ENCODE measurements at places on chromosomes 2 and 18. TPM values are rescaled to one million over a fixed set of nuclear protein-coding genes. Genes with fewer than 3 reads are reported as not detected.

The IMP4 gene
- polyA plus RNA-seq: 194 TPM

The C1GALT1C1L gene
- polyA plus RNA-seq: not detected

The RTTN gene
- 6.5 TPM for polyA plus RNA-seq

The RAB27B gene
- polyA plus RNA-seq: 0.05 TPM

DNA sequence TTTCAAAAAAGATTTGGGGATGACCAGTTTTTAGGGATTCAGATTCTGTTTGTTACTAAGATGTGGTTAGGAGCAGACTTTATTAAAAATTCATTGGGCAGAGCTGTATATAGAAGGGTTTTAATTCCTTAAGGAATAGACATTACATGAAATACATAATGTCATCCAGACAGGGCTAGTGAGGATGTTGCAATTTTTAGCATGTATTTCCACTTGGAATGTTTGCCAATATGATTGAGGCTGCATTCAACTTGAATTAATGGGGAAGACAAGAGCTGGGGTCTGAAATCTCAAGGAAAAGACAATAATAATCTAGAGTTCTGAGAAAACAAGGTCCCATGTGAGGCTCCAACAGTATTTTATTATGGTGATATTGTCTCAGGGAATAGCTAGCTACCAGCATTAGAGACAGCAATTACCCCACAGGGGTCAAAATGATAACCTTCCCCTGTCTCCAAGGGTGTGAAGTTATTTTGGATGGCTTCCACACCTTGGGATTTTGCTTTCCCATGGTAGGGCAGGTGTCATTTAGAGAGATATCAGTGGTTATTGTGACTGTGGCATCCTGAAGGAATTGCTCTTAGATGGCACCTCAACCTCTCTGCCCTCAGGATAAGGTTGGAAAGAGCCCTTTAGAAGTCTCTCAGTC, 60.2 kb downstream of the VSNL1 start:
- no peaks in the 10 kb centered on the region for H3K27me3 ChIP-seq
- no peak overlapping the region for H3K27ac ChIP-seq
- no peak for DNase-seq

DNA sequence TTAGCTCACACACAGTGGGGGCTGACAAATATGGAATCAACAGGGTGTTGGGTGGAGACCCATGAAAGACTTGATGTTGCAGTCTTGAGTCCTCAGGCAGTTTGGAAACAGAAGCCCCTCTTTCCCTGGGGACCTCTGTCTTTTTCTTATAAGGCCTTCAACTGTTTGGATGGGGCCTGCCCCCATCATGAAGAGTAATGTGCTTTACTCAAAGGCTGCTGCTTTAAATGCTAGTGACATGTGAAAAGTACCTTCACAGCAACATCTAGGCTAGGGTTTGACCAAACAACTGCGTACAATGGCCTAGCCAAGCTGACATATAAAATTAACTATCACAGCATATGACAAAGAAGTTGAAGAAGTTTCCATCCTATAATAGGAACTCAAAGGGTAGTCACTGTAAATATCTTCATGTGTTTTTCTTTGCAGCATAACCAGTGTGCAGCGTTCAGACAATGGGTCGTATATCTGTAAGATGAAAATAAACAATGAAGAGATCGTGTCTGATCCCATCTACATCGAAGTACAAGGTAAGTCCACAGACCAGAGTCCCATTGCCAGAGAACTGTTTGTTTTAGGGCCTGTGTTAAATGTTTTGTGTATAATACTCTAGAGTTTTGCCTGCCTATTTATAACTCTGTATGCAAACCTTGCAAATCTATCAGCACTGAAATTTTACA, 46.3 kb downstream of the MERTK start:
- no peak for DNase-seq
- H3K27ac ChIP-seq: no peak overlapping the region
- peaks cover 5% of the 10 kb centered on the region for H3K36me3 ChIP-seq
- no peaks in the 10 kb centered on the region for H3K27me3 ChIP-seq
- no peaks in the 10 kb centered on the region for H3K4me1 ChIP-seq

- no peaks in the 10 kb centered on the region for H3K36me3 ChIP-seq
- no peak for DNase-seq
- H3K27me3 ChIP-seq: no peaks in the 10 kb centered on the region
- H3K27ac ChIP-seq: no peak overlapping the region
- no peak overlapping the region for H3K4me3 ChIP-seq
Measured at GRCh38 chr2:108591163-108591562, 56.9 kb downstream of the LIMS1 start.

DNA sequence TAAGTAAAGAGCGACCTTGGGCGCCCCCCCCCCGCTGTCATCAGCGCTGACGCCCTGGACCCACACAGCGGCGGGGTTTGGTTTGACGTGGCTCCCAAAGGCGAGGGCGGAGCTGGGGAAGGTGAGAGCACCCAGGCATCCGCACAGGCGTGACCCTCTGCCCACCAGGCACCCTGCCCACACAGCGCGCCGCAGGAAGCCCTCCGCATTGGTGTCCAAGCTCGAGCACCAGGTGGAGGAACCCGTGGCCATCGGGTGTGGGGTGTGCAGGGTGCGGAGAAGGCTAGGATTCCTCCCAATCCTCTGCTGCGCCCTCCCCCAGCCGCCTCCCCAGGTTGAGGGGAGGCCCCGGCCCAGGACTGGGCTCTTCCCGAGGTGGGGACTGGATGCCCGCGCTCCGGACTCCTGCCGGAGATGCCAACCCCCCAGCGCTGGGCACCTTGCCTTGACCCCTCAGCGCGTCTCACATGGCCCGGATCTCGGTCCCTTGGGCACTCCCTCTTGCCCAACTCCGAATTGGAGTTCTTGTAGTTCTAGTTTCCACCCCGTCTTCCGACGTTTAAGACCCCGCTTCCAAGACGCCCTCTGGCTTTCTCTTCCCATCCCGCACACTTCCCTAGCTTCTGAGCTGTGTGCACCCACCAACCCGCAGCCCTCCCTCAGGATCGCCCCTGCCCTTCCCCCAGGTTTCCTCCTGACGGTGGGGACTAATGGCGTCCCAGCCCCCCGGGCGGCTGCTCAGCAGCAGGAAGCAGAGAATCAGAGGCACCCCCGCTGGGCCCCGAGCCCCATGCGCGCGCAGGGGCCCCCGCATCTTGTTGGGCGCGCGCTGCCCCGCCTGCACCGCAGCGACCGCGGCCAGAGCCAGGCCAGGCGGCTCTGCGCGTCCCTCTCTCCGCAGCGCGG, 25.9 kb upstream of the RESP18 start:
- no peak for DNase-seq
- H3K36me3 ChIP-seq: no peaks in the 10 kb centered on the region
- no peak overlapping the region for H3K27ac ChIP-seq
- H3K4me3 ChIP-seq: peak overlapping the region; percentile 76
- no peaks in the 10 kb centered on the region for H3K4me1 ChIP-seq

DNA sequence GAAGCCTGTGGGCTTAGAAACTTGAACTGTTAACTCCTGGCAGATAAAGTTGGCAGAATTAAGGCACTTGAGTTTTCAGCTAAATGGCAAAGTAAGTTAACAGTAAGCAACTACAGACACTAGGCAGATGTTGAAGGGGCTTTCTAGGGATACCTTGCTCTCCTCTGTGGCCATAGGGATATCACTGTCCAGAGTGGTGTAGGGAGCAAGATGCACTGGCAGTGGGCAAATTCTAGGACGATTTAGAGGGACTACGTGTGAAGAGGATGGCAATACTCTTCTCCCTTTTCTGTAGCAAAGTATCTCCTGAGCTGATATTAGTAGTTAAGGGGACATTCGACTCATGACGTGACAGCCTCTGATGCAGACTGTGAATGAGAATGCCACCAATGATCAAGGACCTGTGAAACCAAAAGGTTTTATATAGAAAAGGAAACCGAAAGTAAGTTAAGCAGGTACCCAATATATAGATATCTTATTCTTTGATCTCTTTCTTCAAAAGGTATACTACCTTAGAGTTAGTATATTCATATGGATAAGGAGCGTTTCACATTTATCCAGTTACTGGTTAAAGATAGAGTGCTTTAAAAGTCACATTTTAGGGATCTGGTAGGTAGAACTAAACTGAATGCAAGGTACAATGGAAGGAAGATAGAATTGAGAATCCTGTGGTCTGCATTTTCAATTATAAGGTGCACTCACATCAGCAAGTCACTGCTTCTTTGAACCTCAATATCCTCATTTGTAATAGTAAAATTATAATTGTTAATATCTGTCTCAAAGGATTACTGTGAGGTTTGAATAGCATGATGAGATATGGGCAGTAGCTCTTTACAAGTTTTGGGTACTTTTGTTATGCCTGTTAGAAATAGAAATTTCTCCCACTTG, 106.4 kb downstream of the KCNH7 start:
- H3K27me3 ChIP-seq: no peaks in the 10 kb centered on the region
- no peaks in the 10 kb centered on the region for H3K36me3 ChIP-seq
- no peak overlapping the region for H3K27ac ChIP-seq
- peaks cover 4% of the 10 kb centered on the region for H3K4me1 ChIP-seq
- no peak overlapping the region for H3K4me3 ChIP-seq
- no peak for DNase-seq

- H3K4me1 ChIP-seq: peaks cover 3% of the 10 kb centered on the region
- H3K27me3 ChIP-seq: peaks cover 16% of the 10 kb centered on the region
- no peak for DNase-seq
- H3K4me3 ChIP-seq: peak overlapping the region; percentile 53
- no peak overlapping the region for H3K27ac ChIP-seq
- H3K36me3 ChIP-seq: no peaks in the 10 kb centered on the region
Measured at GRCh38 chr18:34221971-34222306, 2.8 kb downstream of the NOL4 start.

- H3K36me3 ChIP-seq: no peaks in the 10 kb centered on the region
- H3K4me3 ChIP-seq: no peak overlapping the region
- no peaks in the 10 kb centered on the region for H3K27me3 ChIP-seq
Measured at GRCh38 chr2:110950281-110950680, 170.4 kb upstream of the BCL2L11 start.

Data from H1 (cell line).